ENCODE measurements at places on chromosomes 7 and 10. TPM values are rescaled to one million over a fixed set of nuclear protein-coding genes. Genes with fewer than 3 reads are reported as not detected.

- peak; percentile 25 for DNase-seq
- H3K27ac ChIP-seq, result peak overlapping the region; percentile 21
- H3K4me3 ChIP-seq, result peak overlapping the region; percentile 73
- H3K27me3 ChIP-seq, result no peaks in the 10 kb centered on the region
Observed at GRCh38 chr7:149496642-149497391, 792 bp downstream of the ZNF746 start.

GRCh38 chr7:5598261-5598761, 174.7 kb upstream of the TNRC18 start:
- H3K4me1 ChIP-seq, result peaks cover 33% of the 10 kb centered on the region
- no peak overlapping the region for H3K4me3 ChIP-seq
- no peak for DNase-seq
- H3K27ac ChIP-seq, result no peak overlapping the region
- H3K27me3 ChIP-seq, result peaks cover 18% of the 10 kb centered on the region
- no peaks in the 10 kb centered on the region for H3K36me3 ChIP-seq

DNA sequence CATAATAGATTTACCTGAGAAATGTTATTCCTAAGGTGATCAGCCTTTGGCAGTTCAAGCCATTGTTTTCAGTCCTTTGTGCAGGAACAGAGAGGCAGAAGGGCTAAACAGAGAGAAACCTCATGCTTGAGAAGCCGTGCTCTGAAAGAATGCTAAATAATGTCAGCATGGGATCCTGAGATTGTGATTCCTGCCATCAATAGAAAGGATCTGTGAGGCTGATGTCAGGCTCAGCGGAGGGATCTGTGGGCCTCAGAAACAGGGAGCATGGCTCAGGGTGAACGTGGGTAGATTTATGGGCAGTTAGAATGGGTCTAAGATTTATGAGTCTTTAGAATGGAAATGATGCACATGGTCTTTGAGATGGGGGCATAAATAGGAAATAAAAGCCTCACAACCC, 439.2 kb upstream of the IGFBP3 start:
- H3K27me3 ChIP-seq, result no peaks in the 10 kb centered on the region
- no peak overlapping the region for H3K27ac ChIP-seq
- no peak for DNase-seq
- no peak overlapping the region for H3K4me3 ChIP-seq
- no peaks in the 10 kb centered on the region for H3K4me1 ChIP-seq

DNA sequence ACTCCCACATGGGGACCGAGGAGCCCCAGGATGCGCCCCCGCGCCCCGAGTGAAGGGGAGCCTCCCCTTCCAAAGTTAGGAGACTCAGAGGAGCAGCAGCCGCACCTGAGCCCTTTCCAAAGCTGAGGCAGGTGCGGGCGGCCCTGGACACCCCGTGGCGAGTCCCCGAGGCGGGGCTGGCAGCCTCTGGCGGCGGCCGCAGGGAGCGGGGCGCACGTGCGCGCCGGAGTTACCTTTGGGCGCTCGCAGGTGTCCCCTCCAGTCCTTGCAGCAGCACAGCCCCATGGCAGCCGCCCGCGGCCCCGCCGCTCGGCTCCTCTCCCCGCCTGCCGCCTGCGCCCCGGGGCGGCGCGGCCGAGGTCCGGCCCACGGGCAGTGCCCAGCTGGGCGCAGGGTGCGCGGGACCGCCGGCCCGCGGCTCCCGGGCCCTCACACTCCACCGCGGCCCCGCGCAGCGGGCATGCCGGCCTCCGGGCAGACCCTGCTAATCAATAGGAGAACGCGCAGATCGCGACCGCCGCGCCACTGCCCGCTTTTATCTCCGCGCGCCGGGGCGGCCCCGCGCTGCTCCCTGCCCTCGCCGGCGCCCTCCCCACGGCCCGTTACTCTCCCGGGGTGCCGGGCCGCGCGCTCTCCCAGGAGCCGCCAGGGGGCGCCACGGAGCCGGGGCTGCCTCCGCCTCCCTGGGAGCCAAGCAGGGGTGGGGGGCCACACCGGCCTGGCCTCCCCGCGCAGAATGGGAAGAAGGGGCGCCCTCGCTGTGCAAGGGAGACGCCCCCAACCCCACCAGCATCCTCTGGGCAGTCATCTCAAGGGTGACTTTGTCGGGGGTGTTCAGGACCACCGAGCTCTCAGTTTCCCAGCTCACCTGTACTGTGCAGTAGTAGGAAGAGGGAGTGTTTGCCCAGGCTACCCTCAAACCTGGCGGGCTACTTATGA, 80.8 kb downstream of the ARHGAP22 start:
- no peak for DNase-seq
- peaks cover 20% of the 10 kb centered on the region for H3K27me3 ChIP-seq
- peaks cover 2% of the 10 kb centered on the region for H3K4me1 ChIP-seq
- H3K4me3 ChIP-seq, result no peak overlapping the region

Gene NUTM2D
- 4.0 TPM for total RNA-seq

DNA sequence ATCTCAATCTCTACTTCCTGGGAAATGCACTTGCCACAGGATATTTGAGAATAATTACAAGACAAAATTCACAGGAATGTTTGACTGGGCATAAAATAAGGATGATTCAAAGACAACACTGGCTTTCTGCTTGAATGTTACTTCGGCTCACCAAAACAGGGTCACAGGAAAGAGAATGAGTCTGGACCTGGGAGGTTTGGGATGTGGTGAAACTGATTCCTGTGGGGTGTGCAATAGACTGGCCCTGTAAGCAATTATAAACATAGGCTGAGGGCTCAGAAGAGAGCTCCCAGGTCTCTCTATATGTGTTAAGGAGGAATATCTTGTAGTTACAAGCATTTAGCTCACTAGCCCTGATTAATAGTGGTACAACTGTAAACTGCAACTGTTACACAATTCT, 613.9 kb upstream of the CELF2 start:
- no peak overlapping the region for H3K4me3 ChIP-seq
- H3K36me3 ChIP-seq, result no peaks in the 10 kb centered on the region
- DNase-seq, result no peak
- H3K27ac ChIP-seq, result no peak overlapping the region

Gene SPDYE6
- total RNA-seq, result not detected

DNA sequence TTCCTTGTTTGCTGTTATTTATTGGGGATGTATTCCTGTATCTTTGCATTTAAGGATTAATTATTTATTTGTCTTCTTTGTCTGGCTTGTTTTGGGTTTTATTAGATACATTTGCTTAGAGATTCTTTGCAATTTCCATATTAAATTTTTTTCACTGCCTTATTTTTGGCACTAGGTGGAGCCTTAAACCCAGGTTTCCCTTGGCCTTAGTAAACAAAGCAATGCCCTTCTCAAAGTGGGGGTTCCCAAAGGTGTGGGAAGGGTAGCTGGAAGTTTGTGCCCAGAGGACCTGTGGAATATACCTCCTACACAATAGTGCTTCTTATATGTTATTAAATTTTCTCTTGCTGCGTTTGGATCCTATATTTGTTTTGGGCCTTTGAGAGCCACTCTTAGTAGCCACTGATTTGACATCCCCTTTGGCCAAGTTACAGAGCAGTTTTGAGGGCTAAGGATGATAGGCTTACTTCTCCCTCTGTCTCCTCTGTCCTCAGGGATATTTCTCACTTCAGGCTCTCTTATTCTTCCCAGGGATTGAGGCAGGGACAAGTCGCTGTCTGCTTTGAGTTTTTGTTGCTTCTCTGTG, 162.3 kb downstream of the ITGB1 start:
- H3K4me1 ChIP-seq, result no peaks in the 10 kb centered on the region
- H3K27ac ChIP-seq, result no peak overlapping the region
- no peaks in the 10 kb centered on the region for H3K36me3 ChIP-seq
- H3K4me3 ChIP-seq, result no peak overlapping the region
- no peak for DNase-seq

DNA sequence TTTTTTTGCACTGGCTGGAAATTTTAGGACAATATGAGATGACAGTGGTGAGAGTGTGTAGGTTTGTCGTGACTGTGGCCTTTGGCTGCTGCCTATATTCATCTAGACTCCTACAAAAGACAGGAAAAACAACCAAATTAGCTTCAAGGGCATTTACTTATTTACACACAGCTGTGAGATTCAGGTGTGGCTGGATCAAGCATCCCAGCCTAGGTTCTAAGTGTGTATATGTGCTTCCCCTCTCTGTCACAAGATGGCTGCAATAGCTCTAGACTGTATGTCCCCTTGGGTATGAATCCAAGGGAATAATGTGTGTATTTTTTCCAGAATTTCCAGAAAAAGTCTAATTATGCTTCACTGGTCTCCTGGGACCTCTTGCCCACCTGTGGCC, 25.5 kb upstream of the INPP5A start:
- DNase-seq, result no peak
- no peaks in the 10 kb centered on the region for H3K27me3 ChIP-seq
- no peak overlapping the region for H3K27ac ChIP-seq
- H3K36me3 ChIP-seq, result no peaks in the 10 kb centered on the region
- no peak overlapping the region for H3K4me3 ChIP-seq
- H3K4me1 ChIP-seq, result no peaks in the 10 kb centered on the region

Gene SPOCK2
- total RNA-seq, result 998 TPM

GRCh38 chr7:82605247-82605864, 161.8 kb upstream of the CACNA2D1 start:
- H3K27ac ChIP-seq, result no peak overlapping the region
- DNase-seq, result no peak
- H3K36me3 ChIP-seq, result no peaks in the 10 kb centered on the region
- H3K27me3 ChIP-seq, result no peaks in the 10 kb centered on the region

Gene PDK4
- not detected for total RNA-seq

Gene ANK3
- 61.9 TPM for total RNA-seq

DNA sequence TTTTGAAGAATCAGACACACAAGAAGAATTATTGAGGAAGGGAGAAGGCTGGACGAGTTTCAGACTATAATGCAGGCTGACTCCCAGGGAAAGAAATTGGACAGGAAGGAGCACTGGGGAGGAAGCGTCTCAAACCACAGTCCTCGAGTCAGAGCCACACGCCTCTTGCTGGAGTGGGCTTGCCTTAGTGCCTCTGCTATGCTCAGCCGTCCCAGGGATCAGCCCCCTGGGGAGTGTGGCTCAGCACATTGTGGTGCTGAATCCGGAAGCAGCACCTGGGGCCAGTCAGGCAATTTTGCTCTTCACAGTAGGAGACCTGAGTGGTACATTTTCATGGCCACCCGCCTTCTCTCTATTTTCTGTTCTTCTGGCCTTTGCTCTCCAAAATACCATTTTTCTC, 67.4 kb upstream of the SLC35G1 start:
- H3K27me3 ChIP-seq, result no peaks in the 10 kb centered on the region
- no peak for DNase-seq
- H3K4me1 ChIP-seq, result peaks cover 7% of the 10 kb centered on the region
- H3K27ac ChIP-seq, result no peak overlapping the region
- H3K4me3 ChIP-seq, result no peak overlapping the region

DNA sequence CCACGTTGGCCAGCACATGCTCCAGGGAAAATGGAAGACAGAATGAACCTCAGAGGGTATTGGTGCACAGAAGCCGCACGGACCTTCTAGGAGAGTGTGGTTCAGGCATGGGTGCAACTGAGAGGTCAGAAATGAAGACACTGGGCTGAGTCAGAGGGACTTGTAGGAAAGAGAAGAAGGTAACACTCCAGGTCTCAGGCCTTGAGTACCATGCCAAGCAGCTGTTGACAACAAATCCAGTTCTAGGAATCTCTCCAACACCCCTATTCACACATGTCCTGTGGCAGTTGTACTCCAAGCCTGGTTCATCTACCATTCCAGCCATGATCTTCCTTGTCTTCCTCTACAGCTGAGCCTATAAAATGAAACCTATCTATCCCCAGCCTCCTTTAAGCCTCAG, 251.6 kb downstream of the USP6NL start:
- no peaks in the 10 kb centered on the region for H3K36me3 ChIP-seq
- no peak overlapping the region for H3K4me3 ChIP-seq
- H3K27ac ChIP-seq, result no peak overlapping the region
- no peak for DNase-seq
- no peaks in the 10 kb centered on the region for H3K27me3 ChIP-seq

Gene OR2A5
- not detected for total RNA-seq

DNA sequence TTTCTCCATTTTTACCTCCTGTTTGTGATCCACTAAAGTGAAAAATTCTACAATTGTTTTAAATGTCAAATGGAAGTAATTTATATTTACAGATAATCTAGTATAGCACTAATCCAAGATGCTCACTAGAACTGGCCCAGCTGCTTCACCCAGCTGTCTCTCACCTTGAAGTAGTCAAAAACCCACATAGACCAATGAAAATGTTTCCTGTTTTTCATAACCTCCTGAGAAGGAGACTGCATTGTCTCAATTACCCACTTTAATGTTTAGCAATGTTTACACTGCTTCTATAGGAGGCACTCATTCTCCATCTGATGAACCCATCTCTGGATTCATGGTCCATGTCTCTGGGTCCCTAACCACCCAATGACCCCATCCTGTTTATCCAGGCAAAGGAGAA, 56.1 kb upstream of the ADO start:
- DNase-seq, result no peak
- H3K27ac ChIP-seq, result no peak overlapping the region
- H3K27me3 ChIP-seq, result no peaks in the 10 kb centered on the region
- H3K4me1 ChIP-seq, result peaks cover 8% of the 10 kb centered on the region
- H3K4me3 ChIP-seq, result no peak overlapping the region

Gene CNTNAP2
- total RNA-seq, result not detected

DNA sequence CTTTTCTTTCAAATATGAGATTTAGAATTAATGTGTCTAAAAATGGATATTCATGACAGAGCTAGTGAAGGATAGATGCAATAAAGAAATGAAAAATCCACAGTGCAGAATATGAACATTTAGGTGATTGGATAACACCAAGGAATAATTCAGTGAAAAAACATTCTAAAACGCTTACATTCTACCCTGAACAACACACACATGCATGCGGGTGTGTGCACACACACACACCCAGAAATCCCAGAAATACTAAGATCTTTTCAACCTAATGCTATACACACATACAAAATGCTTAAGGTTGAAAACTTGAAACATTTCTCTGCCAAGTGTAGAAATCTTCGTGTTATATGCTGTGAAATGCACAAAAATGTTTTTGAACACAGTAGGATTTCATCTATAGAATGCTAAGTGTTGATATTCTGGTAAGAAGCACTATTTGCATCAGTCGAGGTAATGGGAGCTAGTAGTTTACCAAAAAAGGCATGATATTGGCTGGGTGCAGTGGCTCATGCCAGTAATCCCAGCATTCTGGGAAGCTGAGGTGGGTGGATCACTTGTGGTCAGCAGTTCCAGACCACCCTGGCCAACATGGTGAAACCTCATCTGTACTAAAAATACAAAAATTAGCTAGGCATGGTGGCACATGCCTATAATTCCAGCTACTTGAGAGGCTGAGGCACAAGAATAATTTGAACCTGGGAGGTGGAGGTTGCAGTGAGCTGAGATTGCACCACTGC, 600.6 kb downstream of the PHTF2 start:
- no peak overlapping the region for H3K27ac ChIP-seq
- no peaks in the 10 kb centered on the region for H3K4me1 ChIP-seq
- no peak for DNase-seq
- H3K4me3 ChIP-seq, result no peak overlapping the region

GRCh38 chr7:83077328-83077727, 85.4 kb downstream of the PCLO start:
- H3K36me3 ChIP-seq, result no peaks in the 10 kb centered on the region
- H3K27me3 ChIP-seq, result no peaks in the 10 kb centered on the region
- no peak overlapping the region for H3K27ac ChIP-seq
- H3K4me1 ChIP-seq, result no peaks in the 10 kb centered on the region
- DNase-seq, result no peak

GRCh38 chr7:55092186-55092974, 73.6 kb downstream of the EGFR start:
- peaks cover 4% of the 10 kb centered on the region for H3K27me3 ChIP-seq
- no peak overlapping the region for H3K4me3 ChIP-seq
- H3K4me1 ChIP-seq, result no peaks in the 10 kb centered on the region
- DNase-seq, result no peak
- H3K27ac ChIP-seq, result no peak overlapping the region

Gene NEBL
- total RNA-seq, result 0.17 TPM

Data from CD4-positive, alpha-beta T cell (primary cell).